GM12878 (cell line): ENCODE measurements at places on chromosomes 2 and 18. TPM values are rescaled to one million over a fixed set of nuclear protein-coding genes. Genes with fewer than 3 reads are reported as not detected.

Gene RFTN2
- not detected in 2 replicates for total RNA-seq

Gene WNT10A
- 20.6 and 20.7 TPM in 2 replicates for total RNA-seq

Gene SCYGR4
- not detected in 2 replicates for total RNA-seq

Gene MOGAT1
- total RNA-seq = not detected in 2 replicates

Gene CLIP4
- total RNA-seq = 19.0 and 20.2 TPM in 2 replicates

Gene KIF3C
- 0.62 and 0.88 TPM in 2 replicates for total RNA-seq

Gene RAD51AP2
- not detected in 2 replicates for total RNA-seq

Gene KLHL30
- 0.05 TPM in 1 of 2 replicates, not detected in the other for total RNA-seq

Gene KCNG3
- total RNA-seq = not detected in 2 replicates

Gene NRP2
- 0.93 and 1.2 TPM in 2 replicates for total RNA-seq

Gene TRIM43
- not detected in 2 replicates for total RNA-seq

DNA sequence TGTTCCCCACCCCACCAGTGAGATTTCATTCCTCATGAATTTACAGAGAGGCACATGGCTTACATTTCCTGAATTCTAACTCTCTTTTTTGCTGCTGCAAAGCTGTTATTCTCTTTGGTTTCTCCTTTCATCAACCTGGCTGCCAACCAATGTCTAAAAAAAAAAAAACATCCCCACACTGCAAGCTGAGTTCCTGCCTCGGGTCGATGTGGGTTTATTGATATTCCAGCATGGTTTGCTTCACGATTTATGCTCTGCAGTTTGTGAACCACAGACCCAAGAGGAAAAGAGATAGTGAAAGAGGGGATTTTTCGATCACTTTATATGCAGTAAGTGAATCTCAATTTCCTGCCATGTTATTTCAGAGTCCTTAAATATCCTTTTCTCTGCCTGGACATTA, 363.6 kb downstream of the LPIN1 start:
- H3K4me3 ChIP-seq = no peak overlapping the region
- no peak overlapping the region for H3K27ac ChIP-seq
- H3K4me1 ChIP-seq = peaks cover 10% of the 10 kb centered on the region
- H3K36me3 ChIP-seq = peaks cover 1% of the 10 kb centered on the region; the same call in 1 of the 2 replicates
- DNase-seq = no peak

DNA sequence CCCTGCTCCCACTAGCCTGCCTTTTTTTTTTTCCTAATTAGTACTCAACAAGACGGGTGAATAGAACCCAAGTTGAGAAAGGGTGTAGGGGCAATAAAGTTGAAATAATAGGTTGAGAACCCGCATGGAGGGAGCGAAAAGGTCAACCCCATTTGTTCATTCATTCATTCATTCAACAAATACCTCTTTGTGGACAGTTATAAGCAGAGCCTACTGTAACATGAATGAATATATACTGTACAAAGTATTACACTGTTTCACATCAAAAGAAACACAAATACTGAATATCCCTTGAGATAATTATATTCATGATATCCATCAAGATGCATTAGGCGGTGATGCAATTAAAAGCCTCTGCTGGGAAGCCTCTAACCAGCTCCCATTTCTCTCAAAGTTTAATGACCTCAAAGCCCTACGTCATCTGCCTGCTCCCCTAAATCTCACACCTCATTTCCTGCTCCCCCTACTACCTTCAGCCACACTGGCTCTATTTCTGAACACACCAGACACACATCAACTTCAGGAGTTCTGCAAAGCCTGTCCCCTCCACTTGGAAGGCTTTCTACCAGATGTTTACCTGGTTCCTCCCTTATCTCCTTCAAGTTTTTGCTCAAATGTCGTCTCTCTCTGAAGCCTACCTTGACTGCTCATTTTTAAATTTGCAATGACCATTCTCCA, 1.4 kb upstream of the NBAS start:
- H3K4me3 ChIP-seq = no peak overlapping the region
- no peaks in the 10 kb centered on the region for H3K36me3 ChIP-seq
- H3K4me1 ChIP-seq = 0 out of 2 replicates have a peak, but pooled peaks cover 3% of the 10 kb centered on the region
- H3K27me3 ChIP-seq = no peaks in the 10 kb centered on the region
- no peak overlapping the region for H3K27ac ChIP-seq

DNA sequence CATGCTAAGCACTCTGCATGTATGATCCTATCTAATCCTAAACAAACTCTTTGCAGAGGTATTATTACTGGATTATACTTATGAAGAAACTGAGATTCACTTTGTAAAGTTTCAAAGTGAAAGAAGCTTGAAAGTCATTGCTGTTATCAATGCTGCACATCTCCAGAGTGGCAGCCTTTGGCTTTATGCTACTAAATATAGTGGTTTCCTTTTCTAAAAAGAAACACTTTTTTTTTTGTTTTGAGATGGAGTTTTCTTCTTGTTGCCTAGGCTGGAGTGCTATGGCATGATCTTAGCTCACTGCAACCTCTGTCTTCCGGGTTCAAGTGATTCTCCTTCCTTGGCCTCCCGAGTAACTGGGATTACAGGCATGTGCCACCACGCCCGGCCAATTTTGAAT, 114.9 kb upstream of the RAB27B start:
- no peak overlapping the region for H3K4me3 ChIP-seq
- no peak for DNase-seq
- no peaks in the 10 kb centered on the region for H3K36me3 ChIP-seq
- no peak overlapping the region for H3K27ac ChIP-seq

- no peak for DNase-seq
- no peaks in the 10 kb centered on the region for H3K27me3 ChIP-seq
- no peak overlapping the region for H3K4me3 ChIP-seq
- no peaks in the 10 kb centered on the region for H3K4me1 ChIP-seq
- peaks cover 12% of the 10 kb centered on the region for H3K36me3 ChIP-seq
Observed at GRCh38 chr2:127508023-127508630, 18.2 kb downstream of the IWS1 start.

DNA sequence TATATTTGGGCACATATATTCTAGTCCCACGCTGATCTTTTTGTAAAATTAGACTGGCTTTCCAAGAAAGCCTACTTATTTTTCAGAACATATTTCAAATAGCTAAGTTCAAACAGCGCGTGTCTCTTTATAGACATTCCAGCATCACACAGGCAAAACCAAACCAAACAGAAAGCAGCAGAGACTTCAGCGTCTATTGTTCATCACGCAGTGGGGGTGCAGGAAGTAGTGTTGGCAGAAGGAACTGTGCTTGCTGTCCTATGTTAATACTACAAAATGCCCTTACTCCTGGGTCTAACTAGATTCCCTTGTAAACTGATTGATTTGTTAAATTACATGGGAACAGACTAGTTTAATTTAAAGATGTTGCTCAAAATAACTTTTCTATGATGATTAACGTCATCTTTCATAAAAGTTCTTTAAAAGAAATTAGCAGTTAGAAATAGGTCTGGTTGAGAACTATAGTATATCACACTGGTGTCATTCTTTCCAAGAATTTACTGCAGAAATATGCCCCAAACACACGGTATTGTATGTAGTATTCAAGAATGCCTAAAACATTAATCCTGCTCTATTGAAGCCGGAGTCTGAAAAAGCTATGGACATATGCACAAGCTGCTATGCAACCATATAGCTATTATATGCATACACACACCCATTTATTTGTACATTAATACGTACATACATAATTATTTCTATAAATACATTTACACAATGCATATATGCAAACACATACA, 436.3 kb downstream of the CBLN2 start:
- no peaks in the 10 kb centered on the region for H3K36me3 ChIP-seq
- no peaks in the 10 kb centered on the region for H3K4me1 ChIP-seq
- DNase-seq = no peak
- H3K27ac ChIP-seq = no peak overlapping the region
- H3K27me3 ChIP-seq = no peaks in the 10 kb centered on the region

GRCh38 chr2:46922606-46923005, 7.0 kb upstream of the MCFD2 start:
- no peaks in the 10 kb centered on the region for H3K36me3 ChIP-seq
- no peak overlapping the region for H3K27ac ChIP-seq
- peaks cover 9% of the 10 kb centered on the region for H3K4me1 ChIP-seq
- H3K4me3 ChIP-seq = no peak overlapping the region
- H3K27me3 ChIP-seq = no peaks in the 10 kb centered on the region
- DNase-seq = no peak

- no peaks in the 10 kb centered on the region for H3K36me3 ChIP-seq
- H3K4me3 ChIP-seq = no peak overlapping the region
- no peaks in the 10 kb centered on the region for H3K27me3 ChIP-seq
- H3K27ac ChIP-seq = no peak overlapping the region
- DNase-seq = peak; percentile 68
Observed at GRCh38 chr2:203688798-203689197, 17.6 kb upstream of the CD28 start.

GRCh38 chr2:223820549-223820948, 16.8 kb downstream of the AP1S3 start:
- no peak overlapping the region for H3K4me3 ChIP-seq
- no peaks in the 10 kb centered on the region for H3K27me3 ChIP-seq
- no peak overlapping the region for H3K27ac ChIP-seq

DNA sequence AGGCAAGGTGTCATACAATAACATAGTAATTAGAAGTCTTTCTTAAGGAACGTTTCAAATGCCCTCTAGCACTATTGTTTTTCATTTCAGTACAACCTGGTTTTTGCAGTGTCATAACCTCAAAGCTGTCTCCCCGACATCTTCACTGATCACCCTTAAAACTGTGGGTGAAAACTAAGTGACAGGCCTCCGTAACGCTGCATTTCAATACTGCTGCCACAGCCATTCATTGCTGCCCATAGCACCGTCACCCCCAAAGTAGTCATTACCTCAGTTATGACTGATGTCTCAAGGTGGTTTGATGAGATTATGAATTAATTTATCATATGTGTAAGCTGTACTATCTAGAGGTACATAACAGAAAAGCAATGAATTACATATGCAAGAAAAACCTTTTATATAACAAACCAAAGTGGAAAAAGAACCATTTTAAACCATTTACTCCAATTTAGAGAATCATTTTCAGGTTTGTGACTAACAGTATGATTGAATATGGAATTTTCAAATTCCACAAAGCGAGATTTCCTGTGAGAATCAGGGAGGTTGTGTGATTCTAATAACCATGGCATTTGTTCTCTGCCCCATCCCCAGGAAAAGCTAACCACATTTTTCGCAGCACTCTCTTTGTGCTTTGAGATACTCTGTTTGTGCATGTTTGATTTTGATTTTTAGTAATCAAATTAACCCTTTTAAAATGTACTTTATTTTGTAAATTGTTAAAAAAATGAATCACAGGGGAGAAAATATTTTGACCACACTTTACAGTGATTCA, 263.0 kb downstream of the PTGR3 start:
- no peak overlapping the region for H3K4me3 ChIP-seq
- H3K36me3 ChIP-seq = no peaks in the 10 kb centered on the region
- H3K27me3 ChIP-seq = no peaks in the 10 kb centered on the region
- DNase-seq = no peak

DNA sequence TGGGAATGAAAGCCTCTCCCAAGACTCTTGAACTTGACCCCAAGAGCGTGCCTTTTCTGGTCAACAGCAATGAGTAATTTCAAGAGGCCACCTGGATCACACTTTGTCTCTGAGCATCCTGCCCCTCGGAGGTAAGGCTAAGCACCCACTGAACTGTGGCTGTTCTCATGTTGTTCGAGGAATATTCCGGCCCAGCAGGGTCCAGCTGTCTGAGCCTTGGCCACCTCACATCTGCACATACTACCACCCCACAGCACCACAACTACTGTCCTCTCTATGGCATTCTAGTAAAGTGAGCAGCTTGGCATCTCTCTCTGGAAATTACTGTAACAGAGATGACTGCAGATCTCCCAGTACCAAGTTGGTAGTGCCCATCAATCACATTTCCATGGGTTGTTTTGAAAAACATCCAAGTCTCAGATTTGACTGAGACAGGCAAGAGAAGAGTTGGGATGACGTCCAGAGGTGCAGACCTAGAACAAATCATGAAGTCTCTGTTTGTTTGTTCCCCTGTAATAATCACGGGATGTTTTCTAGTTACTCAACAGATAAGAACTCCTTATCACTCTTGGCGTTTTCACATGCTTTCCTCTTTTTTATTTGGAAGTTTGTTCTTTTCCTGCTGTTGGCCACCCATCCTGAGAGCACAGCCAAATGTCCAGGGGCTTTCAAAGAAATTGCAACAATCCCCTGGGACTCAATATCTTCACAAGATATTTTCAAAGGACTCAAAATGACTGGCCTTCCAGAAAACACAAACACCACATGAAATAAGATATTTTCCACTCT, 336.0 kb upstream of the TNP1 start:
- no peaks in the 10 kb centered on the region for H3K27me3 ChIP-seq
- DNase-seq = no peak
- no peaks in the 10 kb centered on the region for H3K4me1 ChIP-seq

GRCh38 chr2:158266111-158266510, 164.4 kb downstream of the UPP2 start:
- H3K36me3 ChIP-seq = no peaks in the 10 kb centered on the region
- H3K4me1 ChIP-seq = no peaks in the 10 kb centered on the region
- no peak overlapping the region for H3K27ac ChIP-seq

- peaks cover 9% of the 10 kb centered on the region; the same call in 1 of the 2 replicates for H3K36me3 ChIP-seq
- H3K27ac ChIP-seq = no peak overlapping the region
- H3K4me3 ChIP-seq = no peak overlapping the region
- no peak for DNase-seq
- no peaks in the 10 kb centered on the region for H3K27me3 ChIP-seq
Observed at GRCh38 chr2:223890721-223891120, 53.3 kb upstream of the AP1S3 start.

DNA sequence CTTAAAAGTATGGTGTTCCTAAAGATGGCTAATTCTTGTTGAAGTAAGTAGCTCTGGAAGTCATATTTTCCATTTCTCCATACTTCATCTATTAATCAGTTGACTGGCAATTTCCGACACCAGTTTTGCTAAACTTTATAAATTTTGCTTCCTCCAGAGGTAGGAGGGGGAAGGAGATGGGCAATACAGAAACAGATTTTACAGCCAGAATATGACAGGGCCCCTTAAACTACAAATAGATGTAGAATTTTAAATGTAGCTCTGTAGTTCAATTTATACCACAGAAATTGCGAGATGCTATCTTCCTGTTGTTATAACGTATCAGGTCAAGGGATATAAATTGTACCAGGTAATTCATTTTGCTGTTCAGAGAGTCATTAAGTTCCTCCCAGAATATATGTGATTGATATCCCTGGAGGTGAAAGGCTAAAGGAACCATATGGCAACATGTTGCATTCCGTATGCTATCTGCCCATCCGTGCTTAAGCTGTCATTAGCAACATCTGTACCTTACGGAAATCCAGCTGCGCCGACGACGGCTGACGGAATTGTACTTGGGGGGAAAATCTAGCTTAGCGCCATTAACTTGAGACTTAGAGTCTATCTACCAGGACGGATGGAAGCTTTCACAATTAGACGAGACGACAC, 8.4 kb upstream of the NR4A2 start:
- DNase-seq = no peak
- H3K36me3 ChIP-seq = no peaks in the 10 kb centered on the region
- peak overlapping the region; percentile 100 for H3K27ac ChIP-seq
- no peaks in the 10 kb centered on the region for H3K27me3 ChIP-seq

- peak overlapping the region; percentile 94 for H3K4me3 ChIP-seq
- no peaks in the 10 kb centered on the region; the same call in 1 of the 2 replicates for H3K36me3 ChIP-seq
- peaks cover 18% of the 10 kb centered on the region for H3K4me1 ChIP-seq
- no peak for DNase-seq
Observed at GRCh38 chr2:230419181-230419580, 3.2 kb downstream of the SP100 start.

DNA sequence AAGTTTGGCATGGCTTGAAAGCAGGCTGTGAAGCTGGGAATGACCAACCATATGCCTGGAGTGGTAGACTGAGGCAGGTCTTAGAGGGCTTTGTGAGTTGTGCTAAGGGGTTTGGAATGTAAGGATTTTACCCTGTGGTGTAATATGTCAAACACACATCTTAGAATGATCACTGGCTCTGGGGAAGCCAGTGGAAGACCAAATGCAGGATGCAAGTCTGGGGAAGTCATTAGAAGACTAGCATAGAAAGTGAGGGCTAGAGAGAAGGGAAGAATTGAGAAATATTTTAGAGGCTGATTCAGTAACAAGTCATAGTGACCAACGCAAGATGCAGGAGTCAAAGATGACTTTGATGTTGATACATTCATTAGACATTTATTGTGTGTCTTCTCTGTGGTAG, 3.5 kb upstream of the FHOD3 start:
- no peaks in the 10 kb centered on the region for H3K4me1 ChIP-seq
- no peak overlapping the region for H3K4me3 ChIP-seq
- H3K27me3 ChIP-seq = peaks cover 4% of the 10 kb centered on the region; the same call in 1 of the 2 replicates
- H3K36me3 ChIP-seq = no peaks in the 10 kb centered on the region
